ENCODE measurements at places on chromosomes 4 and X.

- DNase-seq, result peak; percentile 84
Measured at GRCh38 chr4:26248647-26249046, 72.2 kb upstream of the RBPJ start.

GRCh38 chrX:54807524-54808108, at the start of gene MAGED2:
MAGED2 (plus strand) TSS chrX:54807745; CDS start chrX:54809332, 1,587 bp downstream.
- peak; percentile 74 for DNase-seq

- no peak for DNase-seq
Measured at GRCh38 chr4:54877006-54877405, 219.2 kb downstream of the KIT start.

DNA sequence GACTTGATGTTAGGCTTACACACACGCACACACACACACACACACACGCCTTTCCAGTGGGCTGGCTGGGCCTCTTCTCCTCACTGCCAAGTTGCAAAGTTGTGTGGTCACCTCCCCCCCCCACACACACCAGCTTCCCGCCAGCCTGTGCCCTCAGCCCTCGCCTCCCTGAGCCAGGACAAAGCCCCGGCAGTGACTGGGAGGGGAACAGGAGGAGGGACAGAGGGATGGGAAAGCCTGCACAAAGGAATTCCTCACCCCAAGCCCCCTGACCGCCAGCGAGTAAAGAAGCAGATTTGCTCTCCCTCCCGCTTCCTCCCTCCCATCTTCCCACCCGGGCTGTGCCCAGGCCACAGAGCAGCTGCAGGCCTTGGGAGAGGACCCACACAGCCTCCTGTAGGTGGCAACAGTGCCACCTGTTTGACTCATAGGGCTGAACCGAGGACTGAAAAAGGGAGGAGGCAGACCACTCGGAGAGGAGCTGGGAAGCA, at the start of gene GDPD2:
Gene GDPD2, plus strand, starts transcription at position 464 of the 491 bp plus-strand sequence. CDS start 1,671 bp downstream, outside the sequence.
- peak; percentile 76 for DNase-seq

DNA sequence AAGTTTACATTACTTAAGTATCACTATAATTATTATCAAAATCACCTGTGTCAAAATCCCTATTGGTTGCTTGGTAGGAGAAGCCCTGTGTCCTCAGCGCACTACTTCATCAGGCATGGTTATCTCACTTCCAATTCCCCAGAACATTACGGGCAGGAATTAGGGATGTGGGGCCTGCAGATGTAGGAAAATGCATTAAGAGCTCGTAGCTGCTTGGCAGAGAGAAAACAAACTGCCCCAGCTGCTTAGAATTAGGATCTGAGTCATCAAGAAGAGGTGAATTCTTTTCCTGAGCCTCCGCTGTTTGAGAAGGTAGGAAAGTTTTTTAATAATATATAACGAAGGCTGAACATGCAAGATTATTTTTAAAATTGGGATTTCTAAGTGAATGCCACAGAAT, 31.1 kb upstream of the CLNK start:
- no peak for DNase-seq

GRCh38 chr4:184671101-184671500, 21.6 kb downstream of the PRIMPOL start:
- no peak for DNase-seq
